ENCODE measurements at places on chromosomes 16 and 17. TPM values are rescaled to one million over a fixed set of nuclear protein-coding genes. Genes with fewer than 3 reads are reported as not detected.

The ACLY gene
- 445 TPM for total RNA-seq

The KRT33B gene
- not detected for total RNA-seq

The IL17C gene
- total RNA-seq: not detected

The C17orf78 gene
- not detected for total RNA-seq

The EVI2A gene
- 2.1 TPM for total RNA-seq

The KRTAP2-3 gene
- total RNA-seq: not detected

The TNFSF13 gene
- total RNA-seq: 1.2 TPM

The CA7 gene
- total RNA-seq: not detected

The HLF gene
- 0.15 TPM for total RNA-seq

The TMC7 gene
- 0.34 TPM for total RNA-seq

The SSTR5 gene
- total RNA-seq: not detected

The HOXB7 gene
- 11.9 TPM for total RNA-seq

The IGSF6 gene
- total RNA-seq: not detected

The HOXB5 gene
- 12.3 TPM for total RNA-seq

The NOS2 gene
- not detected for total RNA-seq

The BCAR1 gene
- 76.3 TPM for total RNA-seq

The CDT1 gene
- 67.1 TPM for total RNA-seq

The CCL4 gene
- total RNA-seq: not detected

The CCL3 gene
- total RNA-seq: not detected

The KIF2B gene
- total RNA-seq: not detected

The ADAM11 gene
- 0.50 TPM for total RNA-seq

The MPP3 gene
- 4.2 TPM for total RNA-seq

The TMIGD1 gene
- not detected for total RNA-seq

The HCRT gene
- total RNA-seq: not detected

The KRT12 gene
- total RNA-seq: not detected

The SDK2 gene
- total RNA-seq: 0.15 TPM

The FOXL1 gene
- total RNA-seq: 20.4 TPM

The LYRM1 gene
- total RNA-seq: 52.2 TPM

The NGFR gene
- total RNA-seq: under 0.01 TPM

The SDF2 gene
- 55.2 TPM for total RNA-seq

The ATP1B2 gene
- total RNA-seq: not detected

The MYH1 gene
- total RNA-seq: not detected

The TEDC2 gene
- 23.8 TPM for total RNA-seq

The CES5A gene
- total RNA-seq: not detected

The DPEP3 gene
- not detected for total RNA-seq

The GALR2 gene
- 0.17 TPM for total RNA-seq

The PRRT2 gene
- 0.67 TPM for total RNA-seq

The SOX8 gene
- 0.15 TPM for total RNA-seq

The USP31 gene
- total RNA-seq: 4.2 TPM

The RAB26 gene
- total RNA-seq: 3.3 TPM

The HSPB9 gene
- not detected for total RNA-seq

The MAP2K4 gene
- 17.5 TPM for total RNA-seq

The CIAPIN1 gene
- total RNA-seq: 29.0 TPM
